Neuronal stem cell (in vitro differentiated cells): ENCODE measurements at places on chromosomes 11 and 22.

- no peak for DNase-seq
- no peaks in the 10 kb centered on the region for H3K27me3 ChIP-seq
- no peaks in the 10 kb centered on the region for H3K36me3 ChIP-seq
- no peak overlapping the region for H3K4me3 ChIP-seq
- H3K27ac ChIP-seq, result no peak overlapping the region
- peaks cover 2% of the 10 kb centered on the region for H3K4me1 ChIP-seq
Measured at GRCh38 chr11:11558396-11558795, 63.4 kb downstream of the GALNT18 start.

DNA sequence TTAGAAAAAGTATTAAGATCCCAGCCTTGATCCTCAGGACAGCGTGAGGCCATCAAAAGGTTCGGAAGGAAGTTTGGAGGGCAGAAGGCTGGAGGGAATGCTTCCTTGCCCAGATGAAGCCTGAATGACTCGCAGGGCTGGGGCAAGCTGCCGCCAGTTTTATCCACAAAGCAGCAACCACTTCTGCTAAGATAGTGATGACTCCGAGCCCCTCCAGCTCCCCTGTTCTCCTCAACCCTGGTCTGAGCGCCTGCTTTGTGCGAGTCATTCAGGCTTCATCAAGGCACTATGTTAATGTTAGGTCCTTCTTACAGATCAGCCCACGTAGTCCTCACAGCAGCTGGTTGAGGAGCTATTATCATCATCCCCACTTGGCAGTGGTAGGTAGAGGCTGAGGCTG lies 158.8 kb downstream of the COMMD9 start:
- H3K27me3 ChIP-seq, result no peaks in the 10 kb centered on the region
- H3K27ac ChIP-seq, result no peak overlapping the region
- H3K36me3 ChIP-seq, result no peaks in the 10 kb centered on the region
- H3K4me1 ChIP-seq, result peaks cover 12% of the 10 kb centered on the region
- H3K4me3 ChIP-seq, result no peak overlapping the region

DNA sequence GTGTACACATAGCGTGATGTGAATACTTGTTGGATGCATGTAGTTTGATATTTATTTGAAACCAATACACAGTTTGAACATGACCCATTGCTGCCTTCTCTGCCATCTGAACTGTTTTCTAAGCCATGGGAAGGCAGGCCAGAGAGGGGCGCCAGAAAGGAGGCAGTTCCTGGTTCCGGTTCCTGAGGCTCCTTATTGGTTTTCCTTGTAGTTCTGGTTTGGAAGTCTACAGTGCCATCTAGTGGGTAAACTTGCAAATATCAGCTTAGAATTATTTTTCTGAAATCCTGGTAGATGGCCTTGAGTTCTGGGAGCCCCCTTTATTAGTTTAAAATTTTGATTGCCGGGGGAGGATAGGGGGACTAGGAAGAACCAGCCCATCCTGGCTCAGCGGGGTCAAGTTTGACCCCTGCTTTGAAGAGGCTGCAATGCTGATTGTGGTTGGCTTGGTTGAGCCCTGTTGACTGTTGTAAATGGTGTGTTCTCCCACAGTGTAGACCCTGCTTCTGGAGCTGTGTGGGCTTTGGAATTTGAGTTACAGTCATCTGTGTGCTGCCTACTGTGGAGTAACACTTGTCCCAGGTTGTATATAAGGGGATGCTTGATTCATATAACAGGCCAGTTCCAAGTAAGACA lies 48.4 kb downstream of the GRAMD1B start:
- peaks cover 3% of the 10 kb centered on the region for H3K36me3 ChIP-seq
- H3K4me3 ChIP-seq, result no peak overlapping the region
- H3K27ac ChIP-seq, result no peak overlapping the region
- no peaks in the 10 kb centered on the region for H3K27me3 ChIP-seq
- DNase-seq, result peak; percentile 73

DNA sequence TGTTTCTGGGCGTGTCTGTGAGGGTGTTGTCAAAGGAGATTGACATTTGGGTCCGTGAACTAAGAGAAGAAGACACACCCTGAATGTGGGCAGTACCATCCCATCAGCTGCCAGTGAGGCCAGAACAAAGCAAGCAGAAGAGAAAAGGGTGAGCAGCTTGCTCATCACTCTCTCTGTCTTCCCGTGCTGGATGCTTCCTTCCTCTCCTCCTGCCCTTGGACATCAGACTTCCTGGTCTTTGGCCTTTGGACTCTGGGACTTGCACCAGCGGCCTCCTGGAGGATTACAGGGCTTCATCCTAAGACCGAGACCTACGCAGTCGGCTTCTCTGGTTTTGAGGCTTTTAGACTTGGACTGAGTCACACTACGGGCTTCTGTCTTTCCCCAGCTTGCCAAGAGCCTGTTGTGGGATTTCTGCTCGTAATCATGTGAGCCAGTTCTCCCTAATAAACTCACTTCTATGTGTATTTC lies 18.8 kb downstream of the APOL2 start:
- no peak overlapping the region for H3K27ac ChIP-seq
- peaks cover 5% of the 10 kb centered on the region for H3K4me1 ChIP-seq
- no peak overlapping the region for H3K4me3 ChIP-seq
- H3K36me3 ChIP-seq, result no peaks in the 10 kb centered on the region
- no peak for DNase-seq
